ENCODE measurements at places on chromosomes 4 and X.

DNA sequence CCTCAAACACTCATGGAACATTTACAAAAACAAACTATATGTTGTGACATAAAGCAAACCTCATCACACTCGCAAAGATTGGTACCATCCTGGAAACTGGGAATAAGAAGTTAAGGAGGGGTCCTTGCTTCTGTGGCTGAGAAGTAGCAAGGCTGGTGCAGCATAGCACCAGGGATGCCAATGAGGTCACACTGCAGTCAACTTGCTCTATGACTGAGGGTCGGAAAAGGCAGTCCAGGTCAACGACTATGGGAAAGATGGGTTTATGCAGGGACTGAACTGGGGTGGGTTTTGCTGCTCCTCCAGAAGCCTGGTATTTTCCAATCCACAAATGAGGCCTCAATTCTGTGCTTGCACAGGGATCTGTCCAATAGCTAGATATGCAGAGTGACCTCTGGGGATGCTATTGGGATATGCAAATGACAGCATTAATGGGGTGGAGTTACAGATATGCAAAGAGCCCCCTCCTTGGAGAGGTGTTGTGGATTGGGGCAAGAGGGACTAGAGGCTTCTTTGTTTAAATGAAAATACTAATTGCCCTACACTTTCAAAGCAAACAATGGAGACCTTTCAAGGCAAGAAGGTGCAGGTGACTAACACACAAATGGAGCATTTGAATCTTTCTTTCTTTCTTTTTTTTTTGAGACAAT lies 7.2 kb upstream of the IL13RA1 start:
- no peak for DNase-seq

DNA sequence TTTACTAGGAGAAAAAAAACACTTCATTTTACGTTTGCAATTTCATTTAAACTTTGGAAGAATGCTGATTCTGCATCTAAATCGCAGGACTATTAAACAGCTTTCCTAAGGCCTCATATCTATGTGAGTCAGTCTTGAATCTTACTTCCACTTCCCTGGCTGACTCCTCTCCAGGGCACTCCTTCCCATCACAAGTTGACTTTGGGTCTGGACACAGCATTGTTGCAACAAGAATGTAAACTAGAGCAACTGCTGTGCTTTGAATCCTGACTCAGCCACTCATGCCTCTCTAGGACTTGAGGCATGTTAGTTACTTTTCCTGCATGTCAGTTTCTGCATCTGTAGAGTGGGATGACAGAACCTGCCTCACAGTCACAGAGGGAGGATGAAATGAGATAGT lies 413.8 kb downstream of the FAT4 start:
- DNase-seq: peak; percentile 90

DNA sequence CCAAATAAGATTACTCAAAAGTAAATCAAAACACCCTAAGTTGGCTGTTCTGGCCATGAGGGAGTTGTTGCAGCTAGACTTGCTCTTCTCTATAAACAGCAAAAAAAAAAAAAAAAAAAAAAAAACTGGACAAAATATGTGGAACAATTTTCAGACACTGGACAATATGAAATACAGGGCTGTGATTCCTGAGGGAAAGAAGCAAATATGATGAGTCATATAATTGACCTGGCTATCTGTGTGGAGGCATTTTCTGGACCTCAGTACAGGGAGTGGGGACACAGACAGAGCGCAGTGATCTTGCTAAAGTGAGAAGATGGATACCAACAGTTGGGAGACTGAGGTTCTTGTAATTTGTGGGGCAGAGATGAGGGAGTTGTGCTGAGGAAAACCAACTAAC lies 192.0 kb upstream of the HAND2 start:
- DNase-seq: no peak

GRCh38 chrX:9440116-9440844 lies 24.6 kb upstream of the TBL1X start:
- no peak for DNase-seq

GRCh38 chrX:48942895-48943294 lies 14.5 kb downstream of the OTUD5 start:
- no peak for DNase-seq

DNA sequence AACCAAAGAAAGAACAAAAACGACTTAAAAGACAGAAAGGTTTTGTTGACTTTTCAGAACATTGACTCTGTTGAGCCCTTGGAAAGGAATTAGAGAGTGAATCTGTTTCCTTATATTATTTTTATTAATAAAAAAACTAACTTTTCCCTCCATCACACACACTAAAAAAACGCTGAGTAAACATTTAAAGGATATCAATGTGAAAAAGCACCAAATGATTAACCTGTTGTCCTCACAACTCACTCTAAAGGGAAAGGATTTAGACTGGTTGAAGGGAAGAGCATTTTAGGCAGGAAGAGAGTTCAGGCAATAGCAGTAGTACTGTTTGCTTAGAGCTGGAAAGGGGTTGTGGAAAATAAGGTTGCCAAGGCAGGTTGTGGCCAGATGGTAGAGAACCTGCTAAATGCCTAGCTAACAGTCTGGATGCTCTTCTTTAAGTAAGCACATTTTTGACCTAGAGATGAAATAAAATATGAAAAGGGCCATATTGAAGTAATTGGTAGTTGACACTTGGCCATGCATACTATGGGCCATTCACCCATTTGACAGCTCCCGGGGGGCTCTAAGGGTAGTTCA lies 98.0 kb upstream of the NDP start:
- DNase-seq: no peak

DNA sequence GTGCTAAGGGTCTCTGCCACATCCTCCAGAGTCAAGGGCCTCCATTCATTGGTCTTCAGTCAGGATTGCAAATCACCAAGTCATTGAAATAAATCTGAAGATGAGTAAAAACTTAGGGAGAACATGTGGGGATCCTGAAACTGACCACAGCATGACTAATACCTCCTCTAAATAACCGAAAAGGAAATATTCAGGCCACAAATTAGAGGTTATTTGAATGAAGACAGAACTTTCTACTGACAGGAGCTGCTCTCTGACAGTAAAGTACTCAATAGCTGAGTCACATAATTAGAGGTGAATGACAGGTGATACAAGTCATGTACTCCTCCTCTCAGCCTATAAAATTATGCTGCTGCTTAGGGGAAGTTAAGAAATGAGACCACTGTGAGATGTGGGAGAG lies 240.2 kb upstream of the F9 start:
- DNase-seq: peak; percentile 11

DNA sequence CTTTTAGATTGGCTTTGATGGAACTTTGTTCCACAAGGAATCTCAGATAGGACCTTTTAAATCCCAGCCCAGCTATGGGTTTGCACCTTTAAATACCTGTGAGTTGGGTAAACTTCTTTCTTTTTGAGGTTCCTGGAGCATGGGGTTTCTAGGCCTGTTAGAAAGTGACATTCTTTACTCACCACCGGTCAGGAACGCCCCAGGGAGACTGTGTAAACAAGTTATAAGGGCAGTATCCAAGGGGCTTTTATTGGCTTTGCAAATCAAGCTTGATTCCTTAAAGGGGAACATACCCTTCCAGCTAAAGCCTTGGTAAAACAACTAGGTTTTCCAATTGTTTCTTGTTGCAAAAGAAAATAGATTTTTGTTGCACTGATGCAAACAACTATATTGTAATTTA lies 93.4 kb downstream of the TENT5D start:
- no peak for DNase-seq

DNA sequence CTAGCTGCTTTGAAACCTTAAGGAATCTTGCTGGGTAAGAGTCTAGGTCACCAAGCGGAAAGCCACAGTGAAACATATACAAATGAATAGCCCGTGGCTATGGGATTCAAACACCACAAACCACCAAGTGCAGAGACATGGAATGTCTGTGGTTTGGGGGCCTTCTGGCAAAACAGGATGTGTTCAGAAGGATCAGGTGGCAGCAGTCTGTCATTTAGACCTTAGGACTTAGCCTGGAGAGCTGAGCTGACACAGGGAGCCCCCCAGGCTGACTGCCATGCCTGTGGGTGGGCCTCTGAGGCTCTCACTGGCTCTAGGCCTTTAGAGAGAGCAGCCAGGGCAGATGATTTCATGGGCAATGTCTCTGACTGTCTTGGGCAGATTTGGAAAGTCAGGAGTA lies 225.6 kb downstream of the FBXW7 start:
- no peak for DNase-seq
